ENCODE measurements at places on chromosomes 5 and 9. TPM values are rescaled to one million over a fixed set of nuclear protein-coding genes. Genes with fewer than 3 reads are reported as not detected.

GRCh38 chr9:94173632-94174031 lies 85.5 kb upstream of the ZNF169 start:
- DNase-seq: no peak

GRCh38 chr9:111730937-111731567 lies 63.7 kb downstream of the SHOC1 start:
- no peak for DNase-seq

DNA sequence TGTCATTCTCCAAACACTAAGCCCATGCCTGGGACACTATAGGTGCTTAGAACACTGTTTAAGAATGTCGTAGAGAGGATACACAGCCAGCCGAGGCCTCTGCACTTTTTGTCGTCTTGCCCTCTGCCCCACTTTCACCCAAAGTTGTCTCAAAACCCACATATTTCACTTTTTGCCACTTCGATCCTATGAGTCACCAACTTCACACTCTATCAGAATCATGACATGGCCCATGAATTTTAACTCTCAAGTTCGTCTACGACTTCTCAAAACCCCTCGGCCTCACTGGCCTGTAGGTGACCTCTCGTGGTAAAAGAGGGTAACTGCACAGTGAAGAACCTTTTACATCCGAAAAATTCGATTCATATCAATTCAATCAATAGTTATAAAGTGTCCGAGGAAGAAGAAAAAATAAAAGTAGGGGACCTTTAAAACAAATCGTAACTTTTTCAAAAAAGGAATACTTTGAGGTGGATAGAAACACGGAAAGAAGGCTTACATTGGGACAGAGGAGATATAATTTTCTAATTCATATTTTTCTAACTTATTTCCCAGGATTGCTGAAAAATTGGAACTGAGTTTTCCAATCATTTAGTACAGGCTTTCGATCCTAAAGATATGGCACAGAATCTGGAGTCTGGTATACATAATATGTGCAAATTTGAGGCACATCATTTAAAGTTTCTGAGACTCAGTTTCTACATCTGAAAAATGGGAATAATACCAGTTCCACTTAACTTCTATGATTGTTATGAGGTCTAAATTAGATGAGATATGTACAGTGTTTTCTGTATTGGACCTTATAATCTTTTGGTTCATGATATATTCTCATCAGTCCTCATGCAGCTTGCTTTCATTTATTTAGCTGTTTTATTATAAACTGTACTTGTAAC lies 122.6 kb downstream of the APBA1 start:
- DNase-seq: peak; percentile 26

DNA sequence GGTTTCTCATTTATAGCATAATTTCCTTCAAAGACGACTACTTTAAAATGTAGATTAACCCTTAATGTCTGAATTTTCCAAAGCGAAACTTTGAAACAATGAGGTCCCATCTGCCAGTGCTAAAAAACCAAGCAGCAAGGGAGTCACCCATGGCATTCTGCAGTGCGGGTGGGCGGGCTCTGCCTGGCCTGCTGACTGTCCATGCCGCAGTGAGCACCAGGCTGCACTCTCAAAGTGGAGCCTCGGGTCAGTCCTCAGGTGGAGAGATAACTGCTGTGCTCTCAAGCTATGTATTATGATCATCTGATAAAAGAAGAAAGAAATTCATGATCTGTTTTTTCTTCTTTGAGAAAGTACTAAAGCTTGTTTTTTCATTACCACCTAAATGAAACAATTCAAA lies 581.6 kb downstream of the CETN3 start:
- DNase-seq: no peak

- no peak for DNase-seq
Measured at GRCh38 chr9:80496901-80497556, 925.3 kb downstream of the TLE4 start.

MTAP gene
- total RNA-seq: 0.31 TPM

Measured in K562 (cell line).